ENCODE measurements at places on chromosomes 12 and 14.

GRCh38 chr12:40473962-40474361, 218.3 kb upstream of the CNTN1 start:
- DNase-seq: no peak

DNA sequence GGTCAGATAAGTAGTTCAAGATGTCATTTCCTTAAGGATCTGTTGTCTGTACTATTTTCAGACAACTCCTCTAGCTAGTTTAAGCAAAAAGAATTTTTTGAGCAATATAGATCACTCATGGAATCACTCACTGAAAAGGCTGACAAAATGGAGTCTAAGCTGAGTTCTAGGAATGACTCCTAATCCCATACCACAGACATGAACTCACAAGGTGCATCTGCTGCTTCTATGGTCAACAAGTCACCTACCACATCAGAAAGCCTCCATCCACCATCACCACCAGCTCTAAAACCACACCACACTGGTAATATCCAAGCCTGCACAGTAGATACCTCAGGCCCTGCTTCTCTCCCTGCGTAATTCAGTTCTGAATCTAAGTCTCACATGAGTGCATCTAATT, 33.0 kb downstream of the PWP1 start:
- no peak for DNase-seq

DNA sequence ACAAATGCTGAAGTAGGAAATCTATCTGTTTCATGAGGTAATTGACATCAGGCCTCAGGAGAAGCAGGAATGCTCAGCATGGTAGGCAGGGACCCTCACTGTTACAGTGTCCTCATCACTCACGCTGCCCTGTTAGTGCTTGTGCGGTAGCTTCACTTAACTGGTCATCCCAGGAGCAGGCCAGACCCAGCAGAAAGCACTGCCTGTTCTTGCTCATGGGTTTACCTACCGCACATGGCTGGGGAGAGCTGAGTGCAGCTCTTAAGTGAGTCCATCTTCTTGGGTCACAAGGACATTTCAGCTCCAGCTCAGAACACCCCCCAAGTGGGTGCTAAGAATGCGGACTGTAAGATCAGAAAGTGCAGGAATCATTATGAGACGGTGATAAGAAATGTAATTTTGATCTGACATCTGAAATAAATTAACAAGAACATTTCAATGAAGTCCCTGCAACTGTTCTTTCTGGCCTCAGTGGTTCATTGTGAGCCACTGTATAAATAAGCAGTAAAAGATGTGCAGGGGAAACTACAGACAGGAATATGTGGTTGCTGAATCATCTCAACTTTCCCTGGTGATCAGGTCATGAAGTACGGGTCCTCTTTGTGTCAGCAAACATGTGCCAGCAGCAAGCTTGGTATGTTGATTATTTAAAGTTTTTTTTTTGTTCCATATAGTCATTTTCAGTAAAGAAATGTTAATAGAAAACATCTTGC, 757.7 kb upstream of the TMEM132C start:
- DNase-seq: no peak

GRCh38 chr12:67355428-67356379, 86.5 kb downstream of the CAND1 start:
- DNase-seq: no peak

All from stimulated activated CD8-positive, alpha-beta memory T cell treated with anti-CD3 and anti-CD28 coated beads, Interleukin-7, amount 100 ng/mL, for 1 hour (primary cell).